ENCODE measurements at places on chromosomes 4 and X.

DNA sequence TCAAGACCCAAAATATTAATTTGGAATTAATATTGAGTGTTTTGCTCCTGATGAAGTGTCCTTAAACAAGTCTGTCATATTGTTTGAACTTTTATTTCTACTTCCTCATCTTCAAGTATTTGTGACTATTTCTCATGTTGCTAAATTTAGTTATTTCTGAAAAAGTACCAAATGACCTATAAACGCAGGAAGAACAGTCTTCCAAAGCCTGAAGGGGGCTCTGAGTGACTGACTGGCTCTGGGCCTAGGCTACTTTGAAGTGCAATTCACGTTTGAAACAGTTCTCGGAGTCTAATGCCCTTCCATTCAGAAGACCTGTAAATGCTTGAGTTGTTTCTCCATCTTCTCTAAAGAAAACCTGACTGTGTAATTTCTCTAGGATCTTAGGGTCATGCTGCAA is 26.5 kb downstream of the GALNT7 start:
- no peak for DNase-seq

GRCh38 chr4:127131527-127131926 is 501.2 kb upstream of the INTU start:
- DNase-seq = no peak

- DNase-seq = no peak
Measured at GRCh38 chrX:18461431-18461830, 36.0 kb downstream of the CDKL5 start.

- DNase-seq = no peak
Measured at GRCh38 chr4:159047478-159048165, 55.3 kb upstream of the RAPGEF2 start.

DNA sequence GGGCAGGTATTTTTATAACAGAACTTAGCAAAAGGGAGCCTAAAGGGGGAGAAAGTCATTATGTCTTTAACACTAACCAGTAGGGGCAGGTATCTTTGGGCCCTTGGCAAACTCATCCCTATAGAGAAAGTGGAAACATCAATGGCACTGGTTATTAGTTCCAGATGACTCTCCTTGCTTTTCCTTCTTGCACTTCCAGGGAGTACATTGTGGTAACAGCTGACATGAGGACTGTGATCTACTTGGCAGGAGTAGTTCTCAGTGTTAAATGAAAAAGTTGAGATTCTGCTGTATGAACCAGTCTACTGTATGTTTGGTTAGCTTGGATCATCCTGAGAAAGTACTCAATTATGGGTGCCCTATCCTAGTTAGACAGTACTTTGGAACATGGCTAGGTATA is 93.6 kb downstream of the ATXN3L start:
- DNase-seq = no peak

DNA sequence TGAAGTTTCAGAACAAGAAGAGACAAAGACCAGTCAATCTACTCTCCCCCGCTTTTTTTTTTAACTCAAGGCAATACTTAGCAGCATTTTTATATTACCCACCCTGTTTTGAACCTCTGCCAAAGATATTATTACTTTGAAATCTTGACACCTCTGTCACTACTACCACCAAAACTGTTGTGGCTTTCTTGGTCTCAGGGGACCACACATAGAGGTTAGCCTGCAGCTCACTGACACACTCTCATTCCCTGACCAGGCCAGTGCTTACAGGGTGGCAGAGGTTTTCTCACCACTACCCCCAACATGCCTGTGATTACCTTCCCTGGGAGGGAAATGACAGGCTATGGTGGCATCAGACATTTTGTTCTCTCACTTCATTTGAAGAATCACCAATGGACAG is 137.4 kb upstream of the STIM2 start:
- no peak for DNase-seq

DNA sequence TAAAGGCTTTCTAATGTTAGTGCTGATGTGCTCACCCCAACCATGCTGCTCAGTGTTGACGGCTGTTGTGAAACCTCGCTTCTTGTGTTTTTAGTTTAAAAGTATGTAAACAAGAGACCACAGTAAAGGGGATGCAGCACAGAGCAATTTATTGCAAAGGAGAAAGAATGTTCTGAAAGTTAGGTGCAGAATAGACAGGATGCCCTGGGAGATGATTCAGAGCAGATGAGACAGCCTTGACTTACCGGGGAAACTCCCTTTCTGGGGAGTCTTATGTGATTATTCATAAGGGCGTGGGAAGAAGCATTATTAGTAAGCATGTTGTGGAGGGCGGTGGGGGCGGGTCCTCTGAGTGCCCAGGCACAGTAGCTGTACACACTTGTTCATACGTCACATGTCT is 47.7 kb downstream of the EVC start:
- no peak for DNase-seq

GRCh38 chr4:60800701-60801100 is 399.4 kb upstream of the ADGRL3 start:
- DNase-seq = no peak

GRCh38 chr4:33989820-33990443 is 2254.4 kb downstream of the ARAP2 start:
- no peak for DNase-seq

DNA sequence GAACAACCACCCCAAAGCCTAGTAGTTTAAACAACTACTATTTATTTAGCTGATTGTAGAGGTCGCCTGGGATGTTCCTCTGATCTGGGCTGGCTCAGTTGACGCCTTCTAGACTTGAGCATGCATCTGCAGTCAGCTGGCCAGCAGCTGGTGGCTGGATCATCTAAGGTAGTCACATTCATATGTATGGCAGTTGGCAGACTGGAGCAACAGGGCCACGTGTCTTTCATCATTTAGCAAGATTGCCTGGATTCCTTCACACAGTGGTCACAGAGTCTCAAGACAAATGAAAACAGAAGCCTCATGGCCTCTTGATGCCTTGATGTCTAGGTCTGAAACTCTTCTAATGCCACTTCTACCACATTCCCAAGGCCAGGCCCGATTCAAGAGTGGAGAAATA is 220.6 kb upstream of the S100G start:
- DNase-seq = no peak

DNA sequence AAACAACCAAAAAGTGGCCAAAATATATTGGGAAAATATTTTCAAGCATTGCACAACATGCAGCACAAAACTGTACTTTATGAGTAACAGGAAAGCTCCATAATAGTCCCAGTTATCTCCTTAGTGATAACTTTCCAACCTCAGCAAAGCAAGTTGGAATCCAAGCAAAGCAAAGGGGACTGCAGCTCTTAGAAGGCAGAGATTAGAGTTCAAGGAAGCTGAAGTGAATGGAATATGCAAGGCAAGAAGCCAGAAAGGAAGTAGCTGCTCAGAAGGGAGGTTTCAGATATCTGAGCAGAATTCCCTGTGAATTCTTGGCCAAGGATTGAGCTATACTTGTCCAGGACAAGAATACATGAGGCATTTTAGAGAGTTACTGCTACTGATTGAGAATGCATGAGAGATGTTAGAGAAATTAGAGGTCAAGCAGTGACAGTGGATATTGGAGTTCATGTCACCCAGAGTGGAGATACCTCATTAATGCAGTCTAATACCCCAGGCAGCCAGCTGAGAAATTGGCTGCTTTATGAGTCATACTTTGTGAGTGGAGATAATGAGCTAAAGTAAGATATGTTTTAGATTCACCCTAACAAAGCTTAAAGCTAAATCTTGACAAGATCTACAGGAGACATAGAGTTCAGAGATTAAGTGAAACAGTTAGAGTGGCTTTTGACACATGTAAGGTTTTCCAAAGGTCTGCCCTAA is 102.8 kb downstream of the INPP4B start:
- DNase-seq = no peak

- DNase-seq = no peak
Measured at GRCh38 chr4:41750626-41751448, 2.3 kb upstream of the PHOX2B start.

DNA sequence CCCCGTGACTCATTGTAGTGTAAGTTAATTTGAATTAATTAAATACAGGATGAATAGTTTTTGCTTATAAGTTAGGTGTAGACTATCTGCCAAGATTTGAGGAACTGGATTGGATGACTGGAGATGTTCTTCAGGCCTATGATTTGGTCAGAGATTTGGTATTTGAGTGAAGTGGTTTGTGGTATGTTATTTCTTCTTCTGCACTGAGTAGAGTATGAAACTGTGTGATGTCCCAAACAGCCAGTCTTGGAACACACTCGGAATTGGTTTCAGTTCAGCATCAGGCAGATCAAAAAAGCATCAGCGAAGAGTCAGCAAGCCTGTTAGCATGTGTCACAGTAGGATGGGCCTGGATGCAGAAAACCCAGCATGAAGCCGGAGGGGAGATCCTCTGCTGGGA is 294.1 kb downstream of the ARHGAP10 start:
- no peak for DNase-seq

GRCh38 chrX:55794405-55794804 is 76.9 kb downstream of the RRAGB start:
- no peak for DNase-seq

GRCh38 chr4:73864961-73865360 is 4.2 kb upstream of the CXCL1 start:
- DNase-seq = no peak

DNA sequence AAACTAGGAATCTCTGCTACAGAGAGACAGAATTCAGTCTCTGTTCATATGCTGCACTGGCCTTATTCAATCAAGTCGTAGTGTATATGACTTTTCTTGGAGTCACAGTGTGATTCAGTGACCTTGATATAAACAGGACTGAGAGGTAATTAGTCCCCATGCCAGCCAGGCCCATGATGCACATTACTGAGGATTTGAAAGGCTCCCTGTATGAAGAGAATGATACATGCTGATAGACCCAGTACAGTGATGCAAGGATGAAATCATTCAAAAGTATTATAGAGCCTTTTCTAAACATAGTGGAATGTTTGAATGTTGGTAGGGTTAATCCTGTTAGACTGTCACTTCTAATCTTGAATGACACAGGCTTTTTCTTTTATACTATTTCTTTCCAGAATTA is 34.1 kb downstream of the ANXA3 start:
- DNase-seq = no peak

DNA sequence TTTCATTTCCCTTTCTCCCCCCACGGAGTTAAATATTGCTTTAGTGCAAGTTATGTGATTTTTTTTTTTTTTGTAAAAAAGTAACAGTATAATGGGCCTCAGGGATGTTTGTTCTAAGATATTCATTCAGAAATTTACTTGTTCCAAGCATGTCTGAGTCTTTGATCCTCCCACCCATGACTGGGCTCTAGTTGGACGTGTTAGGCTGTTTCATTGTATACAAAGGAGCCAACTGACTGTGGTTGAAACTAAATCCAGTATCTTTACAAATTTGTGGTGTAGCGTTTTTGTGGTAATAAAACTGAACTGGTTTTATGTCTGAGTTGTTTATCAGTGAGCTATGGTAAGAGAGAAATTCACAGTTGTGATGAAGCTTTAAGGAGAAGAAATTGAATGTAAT is 74.1 kb downstream of the DOCK11 start:
- no peak for DNase-seq

GRCh38 chr4:46667790-46668189 is 241.3 kb downstream of the COX7B2 start:
- no peak for DNase-seq

- peak; percentile 94 for DNase-seq
Measured at GRCh38 chr4:75289914-75290582, 224.2 kb downstream of the RCHY1 start.

- DNase-seq = no peak
Measured at GRCh38 chr4:80186676-80187075, 10.6 kb upstream of the PRDM8 start.

DNA sequence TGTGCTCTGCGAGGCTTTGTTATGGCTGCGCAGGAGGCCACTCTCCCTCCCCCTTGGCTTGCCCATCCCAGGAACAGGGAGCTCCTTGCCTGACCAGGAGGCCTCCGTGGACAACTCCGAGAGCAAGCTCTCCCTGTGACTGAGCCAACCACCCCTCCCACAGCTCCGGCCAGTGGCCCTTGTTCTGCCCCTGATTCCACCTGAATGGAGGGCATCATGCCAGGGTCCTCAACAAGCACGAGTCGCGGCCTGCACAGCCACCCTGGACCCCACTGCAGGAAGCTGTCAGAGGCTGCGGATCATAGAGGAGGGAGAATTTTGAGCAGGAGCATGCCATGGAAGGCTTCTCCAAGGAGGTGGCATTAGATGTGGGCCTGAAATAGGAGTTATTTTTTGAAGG is 44.8 kb upstream of the GRPEL1 start:
- DNase-seq = no peak

DNA sequence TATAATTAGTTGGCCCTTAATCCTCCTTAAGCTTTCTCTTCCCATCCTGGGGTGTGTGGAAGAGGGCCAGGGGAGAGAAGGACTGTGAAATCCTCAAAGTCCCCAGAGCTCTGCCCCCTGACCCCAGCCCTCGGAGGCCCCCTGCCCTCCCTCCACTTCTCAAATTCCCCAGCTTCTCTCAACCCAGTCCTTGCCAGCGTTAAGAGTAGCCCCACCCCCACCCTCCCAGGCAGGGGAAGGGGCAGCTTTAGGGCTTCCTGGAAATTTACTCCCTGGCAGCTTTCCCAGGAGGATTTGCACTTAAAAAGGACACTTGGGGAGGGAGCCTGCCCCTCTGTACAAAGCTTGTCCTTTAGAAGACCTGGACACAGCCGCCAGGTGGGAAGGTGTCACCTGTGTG is 11.8 kb upstream of the CD40LG start:
- DNase-seq = no peak

- no peak for DNase-seq
Measured at GRCh38 chrX:69110116-69110530, 55.1 kb downstream of the PJA1 start.

DNA sequence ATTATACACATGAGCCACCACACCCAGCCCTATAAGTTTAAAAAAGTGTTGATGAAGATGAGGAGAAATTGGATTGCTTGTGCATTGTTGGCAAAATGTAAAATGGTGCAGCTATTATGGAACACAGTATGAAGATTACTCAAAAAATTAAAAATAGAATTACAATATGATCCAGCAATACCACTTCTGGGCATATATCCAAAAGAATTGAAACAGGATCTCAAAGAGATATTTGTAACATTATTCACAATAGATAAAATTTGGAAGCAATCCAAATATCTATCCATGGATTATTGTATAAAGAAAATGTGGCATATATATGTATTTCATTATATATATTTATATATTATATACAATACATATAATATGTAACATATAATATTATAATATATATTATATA is 515.6 kb upstream of the GNPDA2 start:
- no peak for DNase-seq

DNA sequence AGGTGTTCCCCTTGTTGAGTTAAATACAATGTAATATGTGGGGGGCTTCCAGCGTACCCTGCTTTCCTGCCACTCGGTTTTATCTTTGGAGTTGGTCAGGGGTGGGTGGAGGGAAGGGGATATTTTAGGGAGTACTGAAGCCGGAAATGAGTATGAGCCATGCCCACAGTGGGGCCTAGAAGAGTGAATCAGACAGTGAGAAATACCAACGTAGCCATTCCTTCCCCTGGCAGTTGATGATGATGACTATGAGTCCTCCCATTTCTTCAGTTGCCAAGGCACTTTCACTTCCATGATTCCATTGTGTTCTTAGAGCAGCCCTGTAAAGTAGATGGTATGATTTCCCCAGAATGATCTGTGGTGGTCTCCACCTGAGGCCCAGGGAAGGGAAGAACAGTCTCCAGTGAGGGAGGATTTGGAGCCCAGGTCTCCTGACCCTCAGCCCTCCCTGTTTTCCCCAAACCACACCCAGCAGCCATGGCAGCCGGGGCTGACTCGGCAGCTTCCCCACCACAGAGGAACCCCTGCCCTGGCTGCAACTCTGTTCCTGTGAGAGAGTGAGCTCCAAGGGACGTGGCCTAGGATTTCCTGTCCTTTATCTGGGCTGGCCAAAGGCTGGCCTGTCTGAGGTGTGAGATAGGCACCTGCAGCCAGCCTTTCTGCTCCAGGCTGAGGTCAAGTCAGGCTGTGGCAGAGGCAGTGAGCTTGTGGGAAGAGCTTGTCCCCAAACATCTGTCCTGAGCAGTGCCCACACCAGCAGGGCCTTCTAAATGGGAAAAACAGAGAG is 52.7 kb downstream of the STARD8 start:
- DNase-seq = no peak
